ENCODE measurements at places on chromosomes 12 and 14. TPM values are rescaled to one million over a fixed set of nuclear protein-coding genes. Genes with fewer than 3 reads are reported as not detected.

- no peak for DNase-seq
- no peaks in the 10 kb centered on the region for H3K4me1 ChIP-seq
- H3K4me3 ChIP-seq, result no peak overlapping the region
- no peak overlapping the region for H3K27ac ChIP-seq
- H3K36me3 ChIP-seq, result no peaks in the 10 kb centered on the region
- H3K27me3 ChIP-seq, result no peaks in the 10 kb centered on the region
Measured at GRCh38 chr14:88203291-88203690, 119.8 kb downstream of the KCNK10 start.

PRH2 gene
- not detected for total RNA-seq

DNA sequence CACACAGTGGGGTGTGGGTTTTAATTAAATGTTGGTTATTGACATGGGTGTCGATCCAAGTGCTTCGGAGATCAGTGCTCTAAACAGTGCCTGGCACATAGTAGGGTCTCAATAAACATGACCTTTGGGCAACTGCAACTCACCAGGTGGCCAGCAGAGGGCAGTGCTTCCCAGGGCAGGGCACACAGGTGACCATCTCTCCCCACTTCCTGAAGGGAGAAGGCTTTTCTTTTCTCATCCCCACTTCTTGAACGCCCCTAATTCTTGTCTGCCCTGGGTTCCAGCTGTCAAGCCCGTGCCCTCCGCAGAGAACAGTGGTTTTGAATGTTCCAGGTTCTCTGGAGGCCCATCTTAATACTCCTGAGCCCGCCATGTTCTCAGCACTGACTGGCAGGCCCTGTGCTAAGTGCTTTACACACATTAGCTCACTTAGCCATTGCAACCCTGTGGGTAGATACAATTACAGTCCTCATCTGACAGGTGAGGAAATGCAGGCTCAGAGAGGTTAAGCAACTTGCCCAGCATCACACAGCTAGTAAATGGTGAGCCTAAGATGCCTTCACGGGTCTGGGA, 16.3 kb downstream of the RAPGEF3 start:
- H3K4me3 ChIP-seq, result no peak overlapping the region
- no peak overlapping the region for H3K27ac ChIP-seq
- DNase-seq, result no peak
- H3K36me3 ChIP-seq, result peaks cover 34% of the 10 kb centered on the region
- H3K4me1 ChIP-seq, result peaks cover 48% of the 10 kb centered on the region

DNA sequence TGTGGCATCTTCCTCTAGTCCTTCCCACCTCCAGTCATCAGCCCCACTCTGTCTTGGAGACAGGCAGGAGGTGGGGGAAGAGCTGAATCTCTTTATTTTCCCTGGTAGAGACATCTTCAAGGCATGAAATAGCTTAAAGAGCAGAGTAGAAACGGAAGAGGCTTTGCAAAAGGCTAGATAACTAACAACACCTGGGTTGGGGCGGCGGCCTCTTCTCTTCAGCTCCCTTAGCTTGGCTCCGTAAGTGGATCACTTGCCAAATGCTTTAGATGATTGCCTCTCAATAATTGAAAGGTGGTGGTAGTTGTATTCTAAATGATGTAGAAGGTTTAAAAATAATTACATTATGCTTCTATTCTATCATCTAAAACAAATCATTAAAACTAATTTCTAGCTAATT, 36.1 kb downstream of the SSPN start:
- H3K4me3 ChIP-seq, result no peak overlapping the region
- H3K36me3 ChIP-seq, result no peaks in the 10 kb centered on the region
- DNase-seq, result no peak
- H3K4me1 ChIP-seq, result peaks cover 17% of the 10 kb centered on the region

GRCh38 chr12:64173456-64173855, 48.6 kb downstream of the KICS2 start:
- no peaks in the 10 kb centered on the region for H3K27me3 ChIP-seq
- no peaks in the 10 kb centered on the region for H3K36me3 ChIP-seq
- DNase-seq, result no peak
- no peak overlapping the region for H3K4me3 ChIP-seq

DNA sequence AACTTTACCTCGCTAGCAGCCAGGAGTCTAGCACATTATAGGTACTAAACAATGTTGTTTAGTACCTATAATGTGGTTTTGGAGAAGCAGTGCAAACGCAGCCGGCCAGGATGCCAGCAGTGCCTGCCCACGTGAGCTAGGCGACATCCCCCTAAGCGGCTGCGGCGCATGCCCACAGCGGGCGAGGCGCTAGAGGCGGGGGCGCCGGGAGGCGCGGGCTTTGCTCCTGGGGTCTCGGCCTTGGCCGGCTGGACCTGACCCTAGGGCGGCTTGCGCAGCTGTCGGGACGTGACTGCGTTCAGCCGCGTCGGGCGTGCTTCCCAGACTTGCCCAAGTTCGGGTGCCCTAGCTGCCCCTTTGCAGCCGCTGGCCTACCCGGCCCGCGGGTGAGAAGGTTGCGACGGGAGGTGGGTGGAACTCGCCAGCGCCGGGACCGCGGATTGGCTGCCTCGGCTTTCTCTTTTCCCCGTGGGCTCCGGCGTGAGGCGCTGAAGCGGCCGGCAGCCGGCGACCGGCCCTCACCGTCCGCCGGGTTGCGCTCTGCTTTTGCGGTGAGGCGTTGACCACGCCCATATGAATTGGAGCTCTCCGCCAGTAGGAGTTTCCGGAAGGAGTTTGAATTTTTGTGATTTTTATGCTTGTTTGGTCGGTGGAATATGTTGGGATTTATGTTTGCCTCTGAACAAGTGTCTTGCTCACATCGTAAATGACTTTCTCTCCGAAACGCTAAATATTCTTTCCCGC, at the start of gene TMEM19:
TMEM19 (plus strand) TSS at position 169 of the 744 bp plus-strand sequence. CDS start 599 bp downstream, outside the sequence.
- peak within 1 kb of the TSS; percentile 90 for H3K27ac ChIP-seq
- peaks cover 32% of the 10 kb centered on the region for H3K4me1 ChIP-seq
- peak; percentile 97 for DNase-seq
- H3K4me3 ChIP-seq, result peak within 1 kb of the TSS; percentile 81

DNA sequence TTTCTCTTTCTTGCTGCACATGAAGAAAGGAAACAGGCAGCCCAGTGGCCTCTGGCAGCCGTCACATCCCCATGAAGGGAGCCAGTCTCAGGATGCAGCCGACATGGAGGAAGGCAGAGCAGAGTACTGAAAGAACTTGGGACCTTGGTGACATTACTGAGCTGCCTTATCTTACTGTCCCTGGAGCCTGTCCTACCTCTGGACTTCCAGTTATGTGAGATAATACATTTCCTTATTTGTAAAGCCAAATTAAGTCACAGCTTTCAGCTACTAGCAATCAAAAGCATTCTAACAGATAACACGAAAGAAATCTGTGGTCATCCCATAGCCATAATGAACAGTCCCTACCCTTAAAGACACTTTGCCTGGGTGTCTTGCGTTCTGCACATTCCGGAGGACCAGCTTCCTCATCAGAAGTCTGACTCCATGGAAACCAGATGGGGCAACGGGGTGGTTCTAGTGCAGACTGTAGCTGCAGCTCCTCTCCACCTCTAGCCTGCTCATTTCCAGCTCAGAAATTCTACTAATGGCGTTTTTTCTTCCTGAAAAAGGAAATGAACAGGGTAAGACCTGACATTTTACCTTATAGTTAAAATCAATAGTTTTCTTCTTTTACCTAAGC, 7.8 kb upstream of the EGLN3 start:
- no peaks in the 10 kb centered on the region for H3K4me1 ChIP-seq
- no peaks in the 10 kb centered on the region for H3K36me3 ChIP-seq
- H3K4me3 ChIP-seq, result no peak overlapping the region

DNA sequence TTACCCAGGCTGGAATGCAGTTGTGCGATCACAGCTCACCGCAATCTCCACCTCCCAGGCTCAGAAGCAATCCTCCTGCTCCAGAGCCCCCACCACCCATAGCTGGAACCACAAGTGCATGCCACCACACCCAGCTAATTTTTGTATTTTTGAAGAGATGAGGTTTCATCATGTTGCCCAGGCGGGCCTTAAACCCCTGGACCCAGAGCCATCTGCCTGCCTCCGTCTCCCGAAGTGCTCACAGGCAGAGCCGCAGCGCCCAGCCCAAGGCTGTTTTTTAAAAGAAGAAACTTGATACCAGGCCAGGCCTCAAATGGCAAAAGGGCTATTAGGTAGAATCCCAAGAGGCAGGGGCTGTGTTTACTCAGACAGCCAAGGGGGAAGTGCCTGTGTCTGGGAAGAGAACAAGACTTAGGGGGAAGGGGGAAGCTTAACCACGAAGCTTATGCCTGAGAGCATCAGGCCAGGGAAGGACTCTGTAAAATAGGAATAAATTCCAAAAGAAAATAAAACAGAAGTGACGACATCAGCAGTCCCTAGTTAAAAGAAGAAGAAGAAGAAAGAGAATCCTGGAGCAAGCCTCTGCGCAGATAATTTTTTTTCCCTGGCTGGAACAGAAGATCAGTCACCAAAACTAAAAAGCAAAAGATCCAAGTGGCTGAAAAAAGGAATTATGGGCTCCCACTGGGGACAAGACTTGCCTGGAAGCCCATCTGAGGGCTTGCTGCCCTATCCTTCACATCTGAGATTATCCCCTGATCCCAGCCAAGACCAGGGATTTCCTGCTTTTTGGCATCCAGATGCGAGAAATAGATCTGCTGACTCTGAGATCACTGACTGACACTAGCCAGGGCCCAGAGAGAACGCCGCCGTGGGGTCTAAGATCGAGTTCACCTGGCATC, 170.5 kb downstream of the NDUFA12 start:
- H3K27me3 ChIP-seq, result no peaks in the 10 kb centered on the region
- no peak overlapping the region for H3K4me3 ChIP-seq
- DNase-seq, result peak; percentile 90

- H3K27me3 ChIP-seq, result no peaks in the 10 kb centered on the region
- no peak overlapping the region for H3K27ac ChIP-seq
- DNase-seq, result no peak
- H3K4me3 ChIP-seq, result peak overlapping the region; percentile 66
- peaks cover 18% of the 10 kb centered on the region for H3K36me3 ChIP-seq
- peaks cover 28% of the 10 kb centered on the region for H3K4me1 ChIP-seq
Measured at GRCh38 chr12:95857799-95858198, 953 bp upstream of the SNRPF start.

DNA sequence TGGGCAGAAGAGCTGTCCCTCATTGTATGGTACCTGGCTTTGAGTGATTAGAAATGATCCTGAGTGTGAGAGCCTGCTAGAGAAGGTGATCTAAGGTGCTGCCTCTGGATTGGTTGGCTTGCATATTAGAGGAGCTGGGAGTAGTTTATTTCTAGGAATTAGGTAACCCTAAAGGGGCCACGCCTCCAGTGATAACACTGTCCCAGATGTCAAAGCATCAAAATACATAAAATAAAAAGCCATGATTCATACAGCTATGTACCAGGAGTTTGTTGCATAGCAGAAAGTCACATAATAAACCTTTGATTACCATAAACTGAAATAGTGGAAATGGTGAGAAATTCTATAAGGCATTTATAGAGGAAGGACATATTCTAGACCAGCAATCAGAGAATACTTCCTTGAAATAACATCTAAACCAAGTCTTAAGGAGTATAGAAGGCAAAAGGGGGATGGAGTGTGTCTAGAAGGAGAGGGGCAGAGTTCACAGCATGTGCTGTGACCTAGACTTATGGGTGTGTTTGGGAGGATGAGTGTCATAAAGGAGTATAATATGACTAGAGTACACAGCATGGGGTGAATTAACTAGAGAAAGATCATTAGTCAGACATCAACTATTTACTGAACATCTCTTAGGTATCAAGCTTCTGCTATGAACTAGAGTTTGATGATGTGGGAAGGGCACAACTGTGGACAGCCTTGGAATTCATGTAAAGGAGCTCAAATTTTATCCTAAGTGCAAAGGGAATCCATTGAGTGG, 686.4 kb downstream of the GALC start:
- no peak overlapping the region for H3K27ac ChIP-seq
- H3K27me3 ChIP-seq, result no peaks in the 10 kb centered on the region
- no peaks in the 10 kb centered on the region for H3K4me1 ChIP-seq
- H3K36me3 ChIP-seq, result no peaks in the 10 kb centered on the region
- H3K4me3 ChIP-seq, result no peak overlapping the region
- no peak for DNase-seq

- no peak overlapping the region for H3K4me3 ChIP-seq
- no peaks in the 10 kb centered on the region for H3K4me1 ChIP-seq
- no peak overlapping the region for H3K27ac ChIP-seq
- no peaks in the 10 kb centered on the region for H3K27me3 ChIP-seq
- no peaks in the 10 kb centered on the region for H3K36me3 ChIP-seq
Measured at GRCh38 chr12:59742841-59743240, 147.0 kb downstream of the SLC16A7 start.

SELPLG gene
- total RNA-seq, result 7.2 TPM

GRCh38 chr12:125353871-125354270, 288.6 kb downstream of the AACS start:
- DNase-seq, result peak; percentile 53
- H3K4me1 ChIP-seq, result no peaks in the 10 kb centered on the region
- H3K4me3 ChIP-seq, result no peak overlapping the region

GRCh38 chr12:27957366-27957765, 15.2 kb downstream of the PTHLH start:
- H3K4me3 ChIP-seq, result no peak overlapping the region
- no peaks in the 10 kb centered on the region for H3K27me3 ChIP-seq
- no peaks in the 10 kb centered on the region for H3K36me3 ChIP-seq
- no peak for DNase-seq

GRCh38 chr14:77153802-77154201, 12.2 kb upstream of the ZDHHC22 start:
- DNase-seq, result no peak
- peaks cover 11% of the 10 kb centered on the region for H3K4me1 ChIP-seq
- H3K27me3 ChIP-seq, result no peaks in the 10 kb centered on the region
- no peaks in the 10 kb centered on the region for H3K36me3 ChIP-seq

GRCh38 chr12:133129368-133130037, 571 bp downstream of the ZNF891 start:
- no peaks in the 10 kb centered on the region for H3K27me3 ChIP-seq
- H3K4me1 ChIP-seq, result peaks cover 7% of the 10 kb centered on the region
- no peak for DNase-seq
- H3K27ac ChIP-seq, result peak overlapping the region; percentile 96

DNA sequence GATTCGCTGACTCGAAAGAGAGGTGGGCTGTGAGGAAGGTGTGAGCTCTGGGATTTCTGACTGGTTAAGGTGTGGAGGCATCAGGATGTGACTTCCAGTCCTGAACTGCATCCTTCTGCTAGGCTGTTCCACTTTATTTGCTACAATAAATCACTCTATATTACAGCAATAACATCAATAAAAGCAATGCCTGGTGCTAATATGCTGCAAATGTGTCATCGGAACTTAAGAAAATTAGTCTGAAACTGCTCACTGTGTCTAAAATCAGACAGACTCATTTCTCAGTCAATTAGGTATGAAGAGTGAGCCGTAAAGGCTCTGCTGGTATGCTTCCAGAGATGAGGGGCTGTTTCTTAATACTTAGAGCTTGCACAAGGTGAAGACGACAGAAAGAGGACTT, 126.6 kb downstream of the HELB start:
- H3K4me1 ChIP-seq, result no peaks in the 10 kb centered on the region
- H3K27me3 ChIP-seq, result no peaks in the 10 kb centered on the region
- DNase-seq, result no peak
- H3K36me3 ChIP-seq, result no peaks in the 10 kb centered on the region

DNA sequence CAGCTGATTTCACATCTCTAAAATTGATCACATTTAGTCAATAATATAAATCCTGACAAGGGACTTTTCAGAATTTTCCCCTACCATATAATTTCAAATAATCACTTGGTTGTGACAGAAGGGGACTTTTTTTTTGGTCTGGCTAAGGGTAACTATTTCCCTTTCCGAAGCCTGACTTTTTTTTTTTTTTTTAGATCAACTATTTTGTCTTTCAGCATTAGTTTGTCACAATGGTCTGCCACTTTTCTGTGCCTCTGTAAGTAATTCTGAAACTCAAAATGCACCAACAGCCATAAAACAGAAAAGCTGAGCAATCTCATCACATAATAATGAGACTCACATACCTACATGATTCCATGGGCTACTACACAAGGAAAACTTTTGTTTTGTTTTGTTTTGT, 266.4 kb downstream of the SSPN start:
- H3K27me3 ChIP-seq, result no peaks in the 10 kb centered on the region
- H3K4me1 ChIP-seq, result no peaks in the 10 kb centered on the region
- no peak overlapping the region for H3K27ac ChIP-seq
- no peak overlapping the region for H3K4me3 ChIP-seq
- H3K36me3 ChIP-seq, result no peaks in the 10 kb centered on the region

Data from esophagus muscularis mucosa (tissue), 4 donors.